NCI-H1092 (cell line): ENCODE measurements at places on chromosomes 7 and 10.

DNA sequence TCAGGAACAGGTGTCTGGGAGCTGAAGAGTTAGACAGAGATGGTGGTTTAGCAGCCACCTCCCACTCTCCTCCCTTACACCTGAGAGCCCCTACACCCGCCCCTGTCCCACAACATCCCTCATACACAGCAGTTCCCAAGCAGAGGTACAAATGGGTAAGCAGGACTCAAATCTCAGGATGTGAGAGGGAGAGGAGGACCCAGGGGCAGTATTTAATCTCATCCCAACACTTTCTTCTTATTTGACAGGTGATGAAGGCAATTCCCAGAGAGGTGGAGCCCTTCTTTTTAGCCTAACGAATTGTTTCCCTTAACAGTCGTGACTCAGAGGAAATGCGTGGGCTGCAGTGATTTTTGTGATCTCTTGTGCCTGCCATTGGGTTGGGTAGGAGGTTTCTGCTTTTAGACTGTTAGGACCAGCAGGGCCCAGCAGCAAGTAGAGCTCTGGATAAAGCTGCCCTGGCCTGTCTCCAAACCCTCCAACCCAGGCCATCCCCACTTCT, 191.3 kb downstream of the HECW1 start:
- DNase-seq: no peak

GRCh38 chr7:108171164-108171563, 41.0 kb upstream of the LAMB4 start:
- no peak for DNase-seq

DNA sequence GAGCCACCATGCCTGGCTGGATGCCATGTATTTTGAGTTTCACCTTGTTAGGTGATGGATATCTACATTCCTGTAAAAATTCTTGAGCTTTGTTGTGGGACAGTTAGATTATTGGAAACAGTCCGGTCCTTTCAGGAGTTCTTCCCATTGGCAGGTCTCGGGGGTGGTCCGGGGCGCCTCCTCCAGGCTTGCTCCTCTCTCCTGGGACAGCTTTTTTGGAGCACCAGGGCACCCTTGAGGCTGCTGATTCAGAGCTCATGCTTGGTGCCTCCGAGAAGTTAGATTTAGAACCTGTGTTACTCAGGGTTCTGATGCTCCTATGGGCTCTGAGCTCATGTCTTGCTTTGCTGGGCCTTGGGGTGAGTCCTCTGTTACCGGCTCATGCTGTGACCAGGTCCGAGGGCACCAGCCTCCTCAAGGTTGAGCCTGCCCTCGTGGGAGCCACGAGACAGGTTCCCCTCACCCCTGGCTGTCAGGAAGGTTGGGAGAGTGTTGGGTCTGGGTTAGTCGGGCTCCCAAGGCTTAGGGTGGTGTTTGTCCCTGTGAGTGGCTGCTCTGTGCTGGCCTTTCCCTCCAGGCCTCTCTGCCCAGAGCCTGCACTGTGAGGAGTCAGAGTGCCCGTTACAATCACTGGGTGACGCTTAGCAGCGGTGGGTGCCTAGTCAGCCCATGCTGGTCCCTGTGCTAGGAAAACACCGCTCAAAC, 6.0 kb downstream of the SPRN start:
- DNase-seq: no peak

- DNase-seq: no peak
Observed at GRCh38 chr10:20146004-20146403, 329.8 kb downstream of the PLXDC2 start.

DNA sequence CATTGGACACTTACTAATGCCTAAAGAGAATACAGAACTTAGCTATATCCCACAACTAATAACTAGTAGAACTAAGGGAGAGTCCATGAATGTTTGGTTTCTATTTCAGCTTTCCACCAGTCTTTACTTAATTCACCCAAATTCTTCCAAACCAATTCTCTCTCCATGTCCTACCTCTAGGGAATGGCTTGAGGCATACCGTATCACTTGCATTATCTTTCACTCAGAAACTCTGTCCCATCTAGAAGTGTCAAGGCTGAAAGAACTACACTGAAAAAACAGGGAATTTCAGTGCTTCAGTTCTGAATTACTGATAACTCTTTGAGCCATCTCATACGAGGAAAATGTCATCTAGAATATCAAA, 758 bp downstream of the TMEM168 start:
- no peak for DNase-seq

- DNase-seq: no peak
Observed at GRCh38 chr10:65313406-65313805, 1612.4 kb upstream of the LRRTM3 start.

GRCh38 chr7:44853391-44853790, 5.5 kb upstream of the H2AZ2 start:
- DNase-seq: no peak

DNA sequence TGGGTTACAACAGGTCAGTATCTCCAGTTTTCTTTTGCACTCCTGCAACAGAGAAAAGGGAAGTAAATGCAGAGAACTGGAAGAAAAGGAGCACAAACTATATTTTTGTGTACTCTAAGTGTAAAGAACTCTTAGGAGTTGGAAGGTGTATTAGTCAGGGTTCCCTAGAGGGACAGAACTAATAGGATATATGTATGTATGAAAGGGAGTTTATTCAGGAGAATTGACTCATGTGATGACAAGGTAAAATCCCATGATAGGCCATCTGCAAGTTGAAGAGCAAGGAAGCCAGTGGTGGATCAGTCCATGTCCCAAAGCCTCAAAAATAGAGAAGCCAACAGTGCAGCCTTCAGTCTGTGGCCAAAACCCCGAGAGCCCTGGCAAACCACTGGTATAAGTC, 22.6 kb upstream of the RAB18 start:
- DNase-seq: no peak

DNA sequence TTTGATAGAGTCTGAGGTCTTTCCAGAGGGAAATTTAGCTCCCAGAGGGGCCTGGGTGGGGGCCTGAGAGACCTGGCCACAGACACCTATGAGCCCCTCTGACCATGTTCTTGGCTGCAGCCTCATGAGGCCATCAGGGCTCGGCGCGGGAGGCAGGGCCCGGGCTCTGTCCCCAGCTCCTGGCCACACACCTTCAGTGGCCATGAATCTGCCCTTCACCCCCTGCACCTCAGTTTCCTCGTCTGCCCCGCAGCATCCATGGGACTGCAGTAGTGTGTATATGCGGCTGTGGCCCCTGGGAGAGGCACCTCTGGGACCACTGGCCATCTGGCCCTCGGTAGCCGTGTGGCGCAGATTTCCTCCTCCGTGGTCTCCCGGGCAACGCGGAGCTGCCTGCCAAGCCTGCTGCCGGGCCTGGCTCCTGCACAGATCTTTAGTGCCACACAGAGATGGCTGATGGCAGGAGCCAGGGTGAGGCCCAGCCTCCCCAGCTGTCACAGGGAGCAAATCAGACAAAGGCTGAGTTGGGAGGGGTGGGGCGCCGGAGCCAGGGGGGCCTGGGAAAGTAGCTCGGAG, 23.6 kb upstream of the ADCYAP1R1 start:
- DNase-seq: peak; percentile 84

DNA sequence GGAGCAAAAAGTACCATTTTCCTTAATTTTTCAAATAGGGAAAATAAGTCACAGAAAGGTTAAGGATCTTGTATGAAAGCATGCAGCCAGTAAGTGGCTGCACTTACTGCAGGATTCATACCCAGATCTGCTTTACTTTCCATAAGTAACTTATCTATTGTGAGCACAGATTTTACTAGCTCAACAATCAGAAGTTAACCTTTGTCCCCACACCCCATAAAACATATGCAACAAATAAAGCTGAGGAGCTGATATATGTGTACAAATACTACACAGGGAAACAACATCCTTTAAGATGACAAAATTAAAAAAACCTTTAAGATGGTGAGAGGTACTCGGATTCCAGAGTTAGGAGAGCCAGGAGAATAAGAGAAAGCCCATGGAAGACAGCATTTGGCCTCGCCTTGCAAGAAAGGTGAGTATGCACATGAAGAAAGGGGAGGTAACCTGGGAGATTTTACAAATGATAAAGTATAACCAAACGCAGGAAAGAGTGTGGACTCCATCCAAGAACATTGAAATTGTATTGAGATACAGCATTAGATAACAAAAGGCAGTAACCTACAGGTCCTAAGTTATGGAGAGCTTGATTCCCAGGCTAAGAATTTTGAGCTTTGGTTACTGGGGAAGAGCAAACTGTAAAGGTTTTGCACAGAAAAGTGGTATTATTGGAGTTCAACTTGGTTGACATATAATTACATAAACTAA, 87.1 kb downstream of the ITGB8 start:
- DNase-seq: no peak

DNA sequence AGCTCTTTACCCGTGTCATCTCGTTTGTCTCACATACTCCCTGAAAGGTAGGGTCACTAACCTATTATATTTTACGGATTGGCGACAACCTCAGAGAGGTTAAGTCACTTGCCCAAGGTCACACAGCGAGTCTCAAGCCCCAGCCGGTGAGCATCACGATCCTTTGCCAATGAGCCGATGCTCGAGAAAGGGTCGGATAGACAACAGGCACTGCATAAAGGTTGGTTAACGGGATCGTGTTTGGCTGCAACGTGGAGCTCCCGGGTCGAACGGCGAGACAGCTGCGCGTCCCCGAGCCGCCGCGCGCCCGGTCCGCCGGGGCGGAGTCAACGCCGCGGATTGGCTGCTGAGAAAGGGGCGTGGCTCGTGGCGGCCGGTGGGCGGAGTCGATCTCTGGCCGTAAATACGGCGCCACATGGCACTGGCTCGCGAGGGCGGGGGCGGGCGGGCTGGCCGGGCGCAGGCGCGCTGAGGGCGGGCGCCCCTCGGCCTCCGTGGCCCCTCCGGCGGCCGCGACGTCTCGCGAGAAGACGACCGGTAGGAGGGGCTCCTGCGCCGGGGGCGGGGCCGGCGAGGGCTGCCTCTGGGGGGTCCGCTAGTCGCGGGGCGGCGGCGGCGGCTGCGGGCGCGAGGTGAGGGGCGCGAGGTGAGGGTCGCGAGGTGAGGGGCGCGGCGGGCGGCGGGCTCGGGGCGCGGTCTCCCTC, at the start of gene CHST12:
Gene CHST12 (plus strand): TSS at position 598 of the 704 bp plus-strand sequence. CDS start 29,029 bp downstream, outside the sequence.
- peak; percentile 94 for DNase-seq

DNA sequence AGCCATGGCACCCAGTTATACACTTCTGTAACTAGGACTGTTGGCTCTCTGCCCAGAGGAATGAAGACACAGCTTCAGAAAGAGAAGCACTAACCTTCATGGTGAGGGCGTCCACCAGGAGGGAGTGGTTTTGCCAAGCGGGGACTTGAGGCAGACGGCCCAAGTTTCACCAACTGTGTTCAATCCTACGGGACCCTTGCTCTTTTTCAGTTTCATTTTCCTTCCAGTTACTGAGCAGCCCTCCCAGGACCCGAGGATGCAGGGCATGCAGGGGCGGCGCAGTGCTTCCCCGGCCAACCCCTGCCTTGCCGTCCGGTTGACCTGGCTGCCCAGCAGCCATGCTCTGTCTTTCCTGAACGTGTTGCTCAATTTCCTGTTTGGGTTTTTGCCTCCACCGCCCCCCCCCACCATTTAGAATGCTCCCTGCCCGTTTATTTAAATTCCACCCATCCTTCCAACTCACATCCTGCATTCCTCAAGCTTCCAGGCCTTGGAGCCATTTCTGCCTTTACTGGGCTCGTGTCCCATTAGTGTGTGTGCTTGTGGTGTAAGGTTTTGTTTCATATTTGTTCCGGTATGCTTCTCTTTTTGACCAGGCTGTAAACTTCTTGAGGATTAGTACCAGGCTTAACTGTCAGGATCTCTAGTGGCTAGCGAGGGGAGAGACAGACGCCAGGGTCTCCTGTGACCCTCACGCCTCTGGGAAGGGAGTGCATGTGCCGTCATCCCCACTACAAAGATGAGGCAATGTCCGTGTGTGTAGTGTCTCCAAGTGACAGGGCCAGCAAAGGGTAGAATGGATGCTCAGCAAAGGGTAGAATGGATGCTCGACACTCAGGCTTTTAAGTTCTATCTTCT, 31.6 kb downstream of the IL15RA start:
- DNase-seq: no peak

DNA sequence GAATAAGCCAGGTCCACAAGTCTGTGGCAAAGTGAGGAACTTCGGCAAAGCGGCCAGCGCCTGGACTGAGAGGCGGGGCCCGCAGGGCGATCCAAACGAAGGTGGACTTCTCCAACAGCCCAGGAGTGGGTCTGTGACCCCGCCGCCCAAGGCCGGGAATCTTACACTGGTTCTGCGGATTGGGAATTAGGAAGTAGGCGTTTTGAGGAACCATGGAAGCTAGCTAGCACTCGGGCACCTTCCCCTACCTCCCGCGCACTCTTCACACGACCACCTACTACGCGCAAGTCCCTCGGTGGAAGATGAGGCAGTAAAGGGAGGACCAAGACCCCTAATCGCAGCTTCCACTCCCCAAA, 570 bp upstream of the ARF5 start:
- DNase-seq: no peak

- no peak for DNase-seq
Observed at GRCh38 chr7:2274666-2275065, 32.6 kb downstream of the NUDT1 start.

- DNase-seq: no peak
Observed at GRCh38 chr10:103812432-103812831, 42.9 kb downstream of the SH3PXD2A start.

DNA sequence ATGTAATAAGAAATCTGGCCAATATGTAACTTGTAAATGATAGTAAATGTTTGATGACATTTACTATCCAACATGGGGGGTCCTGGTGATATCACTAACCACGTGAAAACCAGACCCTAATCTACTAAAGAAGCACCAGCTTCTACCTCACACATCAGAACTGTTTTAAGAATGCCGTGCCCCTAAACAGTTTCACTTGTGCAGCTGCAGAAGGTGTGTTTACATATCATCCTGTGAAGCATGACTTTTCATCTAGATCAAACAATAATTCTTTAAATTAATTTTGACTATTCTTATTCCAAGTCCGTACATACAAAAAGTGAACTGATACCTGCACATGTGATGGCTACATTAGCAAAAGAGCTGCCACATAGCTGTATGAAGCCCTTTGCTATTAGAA, 61.0 kb downstream of the STEAP1B start:
- no peak for DNase-seq

DNA sequence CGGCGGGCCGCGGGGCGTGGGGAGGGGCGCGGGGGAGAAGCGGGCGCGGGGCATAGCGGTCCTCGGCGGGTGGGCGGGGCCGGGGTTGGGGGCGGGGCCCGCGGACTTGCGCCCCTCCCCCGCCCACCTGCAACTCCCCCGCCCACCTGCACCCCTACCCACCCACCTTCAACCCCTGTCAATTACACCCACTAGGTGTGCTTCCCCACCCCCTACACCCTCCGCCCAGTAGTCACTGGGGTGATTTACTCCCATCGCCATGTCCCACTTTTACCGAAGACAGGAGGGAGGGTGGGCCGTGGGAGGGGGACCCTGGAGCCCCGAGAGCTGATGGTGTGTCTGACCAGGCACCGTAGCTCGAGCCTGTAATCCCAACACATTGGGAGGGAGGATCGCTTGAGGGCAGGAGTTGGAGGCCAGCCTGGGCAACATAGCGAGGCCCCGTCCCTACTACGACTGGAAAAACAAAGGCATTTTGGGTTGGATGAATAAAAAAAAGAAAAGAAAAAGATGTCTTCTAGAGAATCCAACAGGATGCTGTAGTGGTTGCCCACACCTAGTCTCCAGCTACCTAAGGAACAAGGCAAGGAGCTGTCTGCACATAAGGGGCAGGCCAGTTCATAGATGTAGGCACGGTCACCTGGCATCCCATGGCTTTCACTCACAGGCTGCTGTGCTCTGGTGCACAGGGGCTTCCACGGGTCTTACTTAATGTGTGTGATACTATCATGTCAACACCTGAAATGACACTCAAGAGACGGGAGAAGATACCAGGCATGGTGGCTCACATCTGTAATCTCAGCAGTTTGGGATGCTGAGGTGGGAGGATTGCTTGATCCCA, 761 bp downstream of the KCTD7 start:
- no peak for DNase-seq

- DNase-seq: no peak
Observed at GRCh38 chr10:127215866-127216265, 19.5 kb upstream of the INSYN2A start.
